ENCODE measurements at places on chromosomes 2 and 18.

GRCh38 chr2:105919826-105920225 lies 175.1 kb downstream of the NCK2 start:
- DNase-seq, result peak; percentile 34

DNA sequence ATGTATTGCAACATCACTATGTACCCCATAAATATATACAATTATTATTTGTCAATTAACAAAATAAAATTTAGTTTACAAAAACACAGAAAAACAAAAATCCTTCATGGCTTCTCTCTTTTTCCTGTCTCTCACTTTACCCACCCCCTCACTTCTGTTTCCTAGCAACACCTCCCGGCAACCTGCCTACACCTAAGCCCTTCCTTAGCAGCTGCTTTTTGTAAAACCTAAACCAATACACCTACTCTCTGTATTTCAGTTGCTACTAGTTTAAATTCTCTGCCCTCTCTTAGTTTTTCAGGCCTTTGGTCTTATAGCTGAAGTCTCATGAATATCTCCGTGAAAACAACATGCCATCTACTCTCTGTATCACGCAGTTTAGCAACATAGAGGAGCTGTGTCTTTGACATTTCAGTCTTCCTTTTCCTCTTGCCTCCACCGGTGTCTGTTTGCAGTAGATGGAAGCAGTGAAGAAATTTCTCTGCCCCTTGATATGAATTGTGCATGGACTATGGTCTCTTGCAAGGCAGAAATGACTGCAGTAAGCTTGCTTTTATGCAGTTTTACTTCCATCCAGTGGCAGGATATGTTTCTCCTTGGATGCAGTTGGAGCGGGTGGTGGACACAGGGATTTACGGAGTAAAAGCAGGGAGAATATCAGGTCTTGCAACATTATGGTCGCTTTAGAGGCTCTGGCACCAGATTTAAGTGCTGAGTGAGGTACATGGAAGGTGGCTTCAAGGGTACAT lies 42.0 kb upstream of the ZDBF2 start:
- DNase-seq, result no peak

- DNase-seq, result no peak
Measured at GRCh38 chr2:45765007-45765727, 113.7 kb downstream of the PRKCE start.

DNA sequence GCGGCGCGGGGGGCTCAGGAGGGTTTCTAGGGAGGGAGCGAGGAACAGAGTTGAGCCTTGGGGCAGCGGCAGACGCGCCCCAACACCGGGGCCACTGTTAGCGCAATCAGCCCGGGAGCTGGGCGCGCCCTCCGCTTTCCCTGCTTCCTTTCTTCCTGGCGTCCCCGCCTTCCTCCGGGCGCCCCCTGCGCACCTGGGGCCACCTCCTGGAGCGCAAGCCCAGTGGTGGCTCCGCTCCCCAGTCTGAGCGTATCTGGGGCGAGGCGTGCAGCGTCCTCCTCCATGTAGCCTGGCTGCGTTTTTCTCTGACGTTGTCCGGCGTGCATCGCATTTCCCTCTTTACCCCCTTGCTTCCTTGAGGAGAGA lies 5.2 kb downstream of the PROC start:
- DNase-seq, result no peak

GRCh38 chr18:42486271-42486670 lies 531.2 kb downstream of the PIK3C3 start:
- no peak for DNase-seq

DNA sequence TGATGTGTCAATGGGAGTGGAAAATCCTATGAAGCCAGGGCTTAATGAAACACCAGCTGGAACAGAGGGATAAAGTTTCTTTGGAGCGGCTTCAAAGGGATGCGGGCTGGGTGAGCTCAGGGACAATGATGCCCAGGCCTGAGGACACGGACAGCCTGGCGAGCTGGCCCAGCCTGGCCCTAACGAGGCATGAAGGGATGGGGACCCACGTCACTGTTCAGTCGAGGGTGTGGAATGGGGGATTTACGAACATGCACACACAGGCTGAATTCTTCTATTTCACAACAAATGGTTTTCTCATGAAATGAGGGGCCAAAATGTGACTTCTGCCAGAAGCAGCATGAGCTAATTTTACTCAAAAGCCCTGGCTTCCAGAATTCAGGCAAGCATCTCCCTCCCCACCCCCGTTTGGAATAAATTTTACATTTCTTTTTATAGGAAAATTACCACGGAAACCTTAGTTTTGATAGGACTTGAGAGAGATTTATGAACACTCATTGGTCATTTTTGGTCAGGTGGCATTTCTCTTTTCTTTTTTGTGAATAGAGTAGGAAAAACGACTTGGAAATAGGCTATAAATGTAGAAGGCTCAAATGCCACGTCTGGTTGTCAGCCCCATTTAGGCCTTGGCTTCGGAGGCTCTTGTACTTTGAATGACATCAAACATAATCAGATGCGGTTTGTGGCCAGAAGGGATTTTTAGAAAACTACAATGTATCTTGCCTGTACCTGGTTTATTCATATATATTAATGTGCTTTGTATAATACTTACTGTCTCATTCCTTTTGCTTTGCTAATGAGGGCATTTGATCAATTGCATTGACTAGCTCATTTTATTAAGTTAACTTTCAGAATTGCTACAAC lies 893.8 kb upstream of the CELF4 start:
- no peak for DNase-seq

GRCh38 chr2:27494944-27495554 lies at the start of gene FNDC4:
Gene FNDC4 (minus strand): TSS chr2:27495200. CDS start chr2:27494679, 521 bp downstream.
- no peak for DNase-seq

DNA sequence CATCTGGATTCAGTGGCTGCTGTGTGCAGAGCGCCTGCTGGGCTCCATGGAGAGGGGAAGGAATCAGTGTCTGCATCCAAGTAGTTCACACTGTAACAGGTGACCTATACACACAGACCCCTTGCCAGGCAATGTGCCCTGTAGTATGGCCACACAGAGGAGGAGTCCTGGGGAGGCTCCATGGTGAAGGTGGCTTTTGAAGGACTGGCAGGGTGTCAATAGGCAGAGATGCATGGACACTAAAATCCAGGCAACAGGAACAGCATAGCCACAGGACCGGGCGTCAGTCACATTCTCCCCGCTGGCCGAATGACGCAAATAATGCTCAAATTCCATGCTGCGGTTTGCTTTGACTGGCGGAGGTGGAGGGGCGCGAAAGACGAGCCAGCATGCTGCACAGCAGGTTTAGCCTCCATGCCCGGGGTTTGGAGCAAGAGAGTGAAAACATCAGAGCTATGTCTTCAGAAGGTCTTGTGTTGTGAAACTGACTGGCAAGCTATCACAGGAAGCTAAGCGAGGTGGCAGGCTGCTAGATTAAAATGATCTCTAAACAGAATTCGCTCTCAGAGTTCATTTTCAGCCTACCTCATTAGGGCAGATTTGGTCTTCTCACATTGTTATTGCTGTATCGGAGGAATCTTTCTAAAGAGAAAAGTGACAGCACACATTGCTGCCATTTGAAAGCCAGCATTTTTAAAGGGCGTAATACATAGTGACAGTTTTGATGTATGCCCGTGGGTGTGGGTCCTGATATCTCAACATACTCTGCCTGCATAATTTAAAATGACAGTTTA lies 1.2 kb upstream of the CHMP1B start:
- peak; percentile 36 for DNase-seq

Measured in T-helper 17 cell (primary cell).